ENCODE measurements at places on chromosomes 12 and 14. TPM values are rescaled to one million over a fixed set of nuclear protein-coding genes. Genes with fewer than 3 reads are reported as not detected.

GRCh38 chr12:53651737-53652136, 24.1 kb downstream of the ATP5MC2 start:
- DNase-seq: no peak

GRCh38 chr12:127485528-127485927, 781.4 kb upstream of the TMEM132C start:
- DNase-seq: no peak

The ANG gene
- polyA plus RNA-seq: 3.1 TPM

The PPM1H gene
- 2.8 TPM for polyA plus RNA-seq

- DNase-seq: no peak
These were observed 206.8 kb downstream of the NUAK1 start for GRCh38 chr12:105931762-105932570.

The ANKS1B gene
- 3.3 TPM for polyA plus RNA-seq

GRCh38 chr12:110564471-110564991, 18.6 kb downstream of the PPTC7 start:
- DNase-seq: no peak

The CRACR2A gene
- 2.0 TPM for polyA plus RNA-seq

- peak; percentile 40 for DNase-seq
These were observed 36.8 kb upstream of the G2E3 start for GRCh38 chr14:30521899-30522736.

GRCh38 chr14:51079085-51079484, 15.8 kb downstream of the TRIM9 start:
- DNase-seq: no peak

DNA sequence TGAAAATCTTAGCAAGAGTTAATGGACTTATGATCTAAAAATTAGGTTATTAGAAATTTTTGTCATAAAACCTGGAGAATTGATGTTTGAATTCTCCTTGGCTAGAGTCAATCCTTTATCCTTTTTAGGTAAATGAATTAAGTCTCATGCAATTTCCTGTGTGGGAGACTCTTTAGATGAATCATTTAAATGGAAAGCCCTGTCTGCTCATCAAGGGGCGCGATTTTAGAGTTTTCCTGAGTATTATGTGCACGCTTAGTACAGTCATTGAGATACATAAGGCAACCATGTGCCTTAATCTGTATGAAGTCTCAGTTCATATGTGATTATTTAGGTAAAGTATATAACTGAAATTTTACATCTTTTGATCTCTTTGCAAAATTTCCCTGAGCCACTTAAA, 974.7 kb downstream of the NRXN3 start:
- DNase-seq: no peak

All from muscle of back (tissue), 13 donors.